ENCODE measurements at places on chromosomes 5 and 9.

- no peak for DNase-seq
Measured at GRCh38 chr9:15867334-15867733, 314.5 kb downstream of the CCDC171 start.

GRCh38 chr5:122947772-122948171, 88.8 kb downstream of the PPIC start:
- DNase-seq: no peak

DNA sequence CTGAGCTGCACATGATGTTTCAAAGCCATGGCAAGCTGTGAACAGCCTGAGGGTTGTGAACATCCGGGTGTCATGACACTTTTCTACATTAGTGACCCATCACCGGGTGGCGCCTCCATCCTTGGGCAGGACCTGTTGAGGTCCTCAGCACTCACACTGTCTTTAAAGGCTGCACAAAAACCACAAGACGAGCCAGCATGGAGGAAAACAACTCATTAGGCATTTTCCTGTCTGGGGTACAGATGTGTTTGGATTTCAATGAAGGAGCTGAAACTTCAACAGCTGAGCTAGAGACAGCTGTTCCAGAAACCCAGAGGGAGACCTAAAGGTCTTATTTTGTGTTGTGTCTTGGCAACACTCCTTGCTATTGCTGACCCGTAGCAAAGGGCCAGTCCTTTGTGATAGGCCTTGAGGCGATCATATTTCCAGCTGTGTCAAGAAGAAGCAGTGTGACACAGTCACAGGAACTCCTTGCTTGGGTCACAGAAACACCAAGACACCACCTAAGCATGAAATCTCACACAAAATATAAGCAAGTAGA, 151.8 kb upstream of the VLDLR start:
- DNase-seq: no peak

- DNase-seq: no peak
Measured at GRCh38 chr5:170365831-170366230, 23.3 kb downstream of the KCNMB1 start.

DNA sequence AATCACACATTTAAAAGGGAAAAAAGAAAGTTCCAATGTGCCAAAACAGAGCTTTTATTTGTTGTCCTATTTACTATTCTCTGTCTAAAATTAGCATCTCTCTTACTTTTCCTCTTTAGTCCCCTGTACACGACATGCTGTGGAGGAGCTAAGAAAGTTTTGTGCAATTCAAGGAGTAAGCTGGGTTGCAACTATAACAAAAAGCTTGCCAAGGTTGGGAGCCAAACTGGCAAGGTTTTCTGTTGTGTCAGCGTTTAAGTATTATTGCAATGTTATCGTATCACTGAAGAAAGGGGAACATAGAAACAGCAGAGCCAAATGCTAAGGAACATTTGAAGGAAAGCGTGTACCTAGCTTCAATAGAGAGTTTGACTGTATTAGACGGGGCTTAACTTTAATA, 680.8 kb downstream of the CETN3 start:
- no peak for DNase-seq

GRCh38 chr9:133238272-133238850, 29.3 kb upstream of the OBP2B start:
- DNase-seq: peak; percentile 4

GRCh38 chr5:91277093-91277626, 106.0 kb downstream of the ARRDC3 start:
- DNase-seq: no peak
